ENCODE measurements at places on chromosomes 3 and 15. TPM values are rescaled to one million over a fixed set of nuclear protein-coding genes. Genes with fewer than 3 reads are reported as not detected.

- no peak for DNase-seq
Measured at GRCh38 chr3:104428337-104428925, 938.3 kb upstream of the ALCAM start.

- no peak for DNase-seq
Measured at GRCh38 chr3:46252980-46253379, 10.7 kb downstream of the CCR3 start.

CCR9 gene
- polyA plus RNA-seq, result not detected

DNA sequence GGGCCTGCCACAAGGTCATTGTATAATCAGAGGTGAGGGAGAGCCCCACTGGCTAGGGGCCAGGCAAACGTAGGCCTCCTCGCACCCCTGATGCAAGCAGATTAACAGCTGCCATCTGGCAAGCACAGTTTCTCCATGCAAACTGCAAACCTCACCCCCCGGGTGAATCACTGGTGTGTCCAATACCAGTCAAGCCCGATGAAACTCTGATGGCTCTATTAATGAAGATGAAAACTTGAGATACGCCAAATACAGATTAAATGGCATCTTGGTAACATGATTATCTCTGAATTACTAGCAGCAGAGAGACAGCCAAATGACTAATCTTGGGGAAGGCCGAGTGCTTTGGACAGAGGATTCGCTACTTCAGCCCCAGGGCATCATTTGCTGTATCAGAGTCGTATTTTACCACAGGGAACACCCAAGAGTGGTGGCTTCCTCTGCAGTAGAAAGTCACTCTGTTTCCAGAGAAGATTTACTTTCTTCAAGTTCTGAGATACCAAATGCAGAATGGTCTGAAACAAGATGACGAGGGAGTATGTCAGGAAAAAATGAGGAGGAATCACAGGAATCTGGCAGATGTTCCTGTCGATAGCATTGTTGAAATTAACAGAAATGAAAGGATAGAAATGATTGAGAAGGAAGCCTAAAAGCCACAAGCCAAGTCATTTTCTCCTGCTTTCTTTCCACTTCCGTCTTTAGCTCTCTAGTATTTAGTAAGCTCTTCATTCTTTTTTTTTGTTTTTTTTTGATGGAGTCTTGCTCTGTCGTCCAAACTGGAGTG lies 96.2 kb upstream of the NR2F2 start:
- no peak for DNase-seq

All from aorta (tissue), 5 donors.